Activated CD8-positive, alpha-beta T cell treated with anti-CD3 and anti-CD28 coated beads, Interleukin-2, amount 10 ng/mL, durations not matched to agents 7 days and 5 days (primary cell): ENCODE measurements at places on chromosomes 3 and 15. TPM values are rescaled to one million over a fixed set of nuclear protein-coding genes. Genes with fewer than 3 reads are reported as not detected.

DNA sequence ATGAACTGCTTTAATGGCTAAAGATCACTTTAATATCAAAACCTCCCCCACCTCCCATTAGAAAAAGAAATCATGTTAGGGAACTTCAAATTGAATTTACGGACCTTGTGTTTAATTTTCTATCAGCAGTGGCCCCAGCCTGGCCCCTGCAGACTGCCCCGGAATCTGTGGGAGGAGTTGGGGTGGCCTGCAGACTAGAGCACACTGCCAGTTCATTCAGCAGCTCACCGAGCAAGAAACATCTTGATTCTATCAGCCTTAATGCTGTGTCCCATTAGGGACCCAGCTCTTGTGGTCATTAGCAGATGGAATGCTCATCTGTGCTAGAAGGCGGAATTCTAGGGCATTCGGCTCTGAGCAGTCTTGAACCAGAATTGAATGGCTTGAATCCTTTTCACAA lies 54.2 kb downstream of the FLNB start:
- no peak for DNase-seq

GRCh38 chr15:73927003-73927475 lies 777 bp downstream of the LOXL1 start:
- DNase-seq = peak; percentile 38

DNA sequence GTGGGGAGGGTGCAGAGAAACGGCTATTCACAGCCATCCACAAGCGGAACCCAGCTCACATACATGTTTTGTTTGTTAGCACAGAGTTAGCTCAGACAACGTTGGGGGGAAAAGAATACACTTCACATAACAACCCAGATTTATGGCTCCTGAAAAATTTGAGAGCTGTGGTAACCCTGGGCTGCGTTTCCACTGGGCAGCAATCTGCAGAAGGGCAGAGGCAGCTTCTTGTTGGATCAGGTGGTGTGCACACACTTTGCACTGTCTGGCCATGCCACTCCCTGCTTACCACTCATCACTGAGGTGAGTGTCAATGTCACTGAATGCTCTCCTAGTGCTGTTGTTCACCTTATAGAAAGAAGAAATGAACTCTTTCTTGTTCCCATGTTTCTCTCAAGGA lies 299.8 kb upstream of the SOX14 start:
- DNase-seq = no peak

- no peak for DNase-seq
Observed at GRCh38 chr3:7423995-7424394, 563.1 kb downstream of the GRM7 start.

GRCh38 chr15:92001307-92001706 lies 147.8 kb downstream of the SLCO3A1 start:
- no peak for DNase-seq

GRCh38 chr15:81957698-81958097 lies 88.1 kb downstream of the MEX3B start:
- DNase-seq = no peak

DNA sequence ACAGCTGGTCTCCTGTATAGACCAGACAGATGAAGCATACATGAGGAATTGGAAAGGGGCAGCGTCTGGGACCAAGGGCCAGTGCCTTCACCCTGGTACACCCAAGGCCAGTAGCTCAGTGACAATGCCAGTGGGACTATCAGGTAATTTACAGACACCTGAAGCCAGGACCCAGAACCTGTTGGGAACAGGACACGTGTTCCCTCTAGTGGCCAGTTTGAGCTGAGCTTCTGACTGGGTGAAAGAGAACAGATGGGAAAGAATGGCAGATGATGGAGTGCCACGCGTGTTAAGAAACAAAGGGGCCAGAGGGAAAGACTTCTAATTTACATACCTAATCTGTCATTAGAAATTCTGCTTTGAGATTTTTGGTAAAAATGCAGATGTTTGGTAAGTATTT lies 5.1 kb upstream of the SLC25A38 start:
- peak; percentile 74 for DNase-seq

DNA sequence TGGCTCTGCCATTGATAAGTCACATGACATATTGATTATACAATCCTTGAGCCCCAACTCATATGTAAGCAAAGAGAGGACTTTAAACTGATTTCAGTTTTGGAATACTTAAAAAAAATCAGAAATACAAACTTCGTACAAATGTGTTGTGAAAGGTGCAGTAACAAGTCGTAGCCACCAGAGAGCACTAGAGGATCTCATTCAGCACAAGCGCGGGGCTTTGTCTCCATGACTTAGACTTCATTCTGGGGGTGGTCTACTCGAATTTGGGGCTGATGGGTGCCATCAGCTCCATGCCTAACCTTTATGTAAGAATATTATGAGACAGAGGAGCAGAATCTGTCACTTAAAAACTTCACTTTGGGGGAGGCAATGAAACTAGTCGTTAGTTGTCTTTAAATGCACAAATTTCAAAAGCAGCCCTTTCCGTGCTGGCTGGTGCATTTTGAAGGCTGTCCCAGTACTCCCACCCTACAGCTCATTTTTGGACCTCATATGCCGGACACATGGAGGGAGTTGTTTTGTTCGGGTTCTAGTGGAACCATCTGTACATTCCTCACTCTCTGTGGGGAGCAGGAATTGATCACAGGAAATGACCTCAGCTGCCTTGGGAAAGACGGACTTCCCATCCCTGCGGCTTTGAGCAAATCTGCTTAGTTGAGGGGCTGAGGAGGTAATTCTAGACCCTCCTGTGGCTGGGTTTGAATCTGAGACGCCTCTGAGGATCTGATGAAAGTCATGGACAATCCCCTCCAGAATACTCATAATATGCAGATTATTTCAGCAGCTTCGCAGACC lies 27.5 kb upstream of the MASP1 start:
- DNase-seq = peak; percentile 56

Gene BLM
- 52.3 TPM for total RNA-seq

Gene PARL
- total RNA-seq = 49.3 TPM

Gene AGBL1
- not detected for total RNA-seq
